ENCODE measurements at places on chromosomes 3 and 15. TPM values are rescaled to one million over a fixed set of nuclear protein-coding genes. Genes with fewer than 3 reads are reported as not detected.

Gene PLA2G4D
- not detected for total RNA-seq

Gene IL17RE
- 3.6 TPM for total RNA-seq

Gene CYP8B1
- not detected for total RNA-seq

Gene MIX23
- total RNA-seq: 27.1 TPM

Gene MEX3B
- 15.6 TPM for total RNA-seq

Gene SLC22A13
- total RNA-seq: 0.34 TPM

Gene ATP2C1
- 78.5 TPM for total RNA-seq

Gene PRSS50
- 0.29 TPM for total RNA-seq

Gene THSD4
- 19.6 TPM for total RNA-seq

Gene P2RY14
- not detected for total RNA-seq

Gene CDCP1
- total RNA-seq: 82.0 TPM

Gene CASR
- total RNA-seq: 0.04 TPM
